Stimulated activated CD8-positive, alpha-beta memory T cell treated with anti-CD3 and anti-CD28 coated beads, Interleukin-2, amount 100 ng/mL, for 1 hour (primary cell): ENCODE measurements at places on chromosomes 1 and 21.

DNA sequence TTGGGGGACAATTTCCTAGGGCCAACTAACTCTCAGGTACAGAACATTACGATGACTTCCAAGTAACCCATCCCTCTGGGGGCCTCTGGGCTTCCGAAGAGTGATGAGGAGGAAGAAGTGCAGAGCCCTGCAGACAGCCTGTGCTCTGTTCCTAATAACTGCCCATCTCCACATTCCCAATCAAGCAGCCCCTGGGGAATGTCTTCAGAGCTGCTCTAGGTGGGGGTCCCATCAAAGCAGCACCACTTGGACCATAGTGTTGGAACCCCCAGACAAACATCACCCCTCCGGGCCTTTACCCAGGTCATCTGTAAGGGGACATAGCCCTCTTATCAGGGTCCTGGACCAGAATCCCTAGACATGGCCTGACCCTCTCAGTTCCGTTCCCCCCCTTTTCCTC is 357.3 kb downstream of the NPHP4 start:
- DNase-seq: no peak

- no peak for DNase-seq
These were observed 45.4 kb downstream of the SLC45A1 start for GRCh38 chr1:8363186-8363766.

DNA sequence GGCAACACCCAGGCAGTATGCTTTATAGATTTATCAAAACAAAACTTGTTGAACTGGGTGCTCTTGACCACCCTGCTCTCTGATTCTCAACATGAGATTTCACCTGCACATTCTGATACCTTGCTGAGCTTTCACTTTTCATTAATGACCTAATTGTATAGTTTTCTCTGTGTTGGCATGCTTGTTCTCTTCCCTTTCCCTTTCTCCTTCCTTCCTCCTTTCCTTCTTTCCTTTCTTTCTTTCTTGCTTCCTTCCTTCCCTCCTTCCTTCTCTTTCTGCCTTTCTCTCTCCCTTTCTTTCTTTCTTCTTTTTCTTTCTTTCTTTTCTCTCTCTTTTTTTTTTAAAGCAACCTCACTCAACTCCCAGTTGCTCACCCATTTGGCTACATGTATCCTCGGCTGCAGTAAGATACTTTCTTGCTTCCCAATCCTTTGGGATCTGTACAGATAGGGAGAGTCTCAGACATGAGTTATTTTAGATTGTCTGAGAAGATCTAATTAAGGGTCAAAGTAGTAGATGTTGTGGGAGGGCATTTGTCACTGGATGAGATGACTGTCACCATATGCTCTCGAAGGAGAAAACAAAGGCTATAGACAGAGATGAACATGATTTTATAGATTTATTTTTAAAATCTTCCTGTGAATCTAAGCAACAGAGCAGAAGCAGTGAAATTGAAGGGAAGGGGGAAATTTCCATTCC is 458.0 kb downstream of the USP25 start:
- no peak for DNase-seq

DNA sequence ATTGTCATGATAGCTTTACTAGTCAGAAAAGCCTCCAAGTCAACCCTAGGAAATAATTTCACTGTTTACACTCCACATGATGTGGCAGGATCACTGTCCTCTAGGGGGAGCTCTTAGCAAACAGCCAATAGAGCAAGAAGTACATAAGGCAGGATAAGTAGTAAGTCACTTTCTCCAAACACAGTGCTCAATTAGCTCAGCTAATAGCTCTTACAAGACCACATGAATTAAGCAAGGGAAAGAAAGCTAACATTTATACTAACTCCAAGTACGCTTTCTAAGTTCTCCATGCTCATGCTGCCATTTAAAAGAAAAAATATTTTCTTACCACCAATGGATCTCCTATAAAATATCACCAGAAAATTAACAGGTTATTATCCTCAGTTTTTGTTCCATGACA is 66.9 kb upstream of the LRIF1 start:
- peak; percentile 13 for DNase-seq

DNA sequence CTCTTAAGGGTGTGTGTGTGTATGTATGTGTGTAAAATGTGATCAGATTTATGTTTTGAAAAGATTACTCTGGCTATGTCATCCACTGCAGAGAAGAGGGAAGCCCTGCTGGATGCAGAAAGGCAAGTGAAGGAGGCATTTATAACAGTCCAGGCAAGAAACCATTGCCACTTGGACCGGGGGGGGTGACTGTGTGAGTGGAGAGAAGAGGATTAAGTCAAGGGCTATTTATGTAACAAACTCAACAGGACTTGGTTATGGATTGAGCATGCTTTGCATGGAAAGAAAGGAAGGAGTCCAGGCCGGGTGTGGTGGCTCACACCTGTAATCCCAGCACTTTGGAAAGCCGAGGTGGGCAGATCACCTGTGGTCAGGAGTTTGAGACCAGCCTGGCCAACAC is 143.0 kb downstream of the URB2 start:
- no peak for DNase-seq
